IPS-NIHi11 (cell line): ENCODE measurements at places on chromosomes 1 and 21.

- DNase-seq: peak; percentile 44
These were observed 5.6 kb downstream of the OSBPL9 start for GRCh38 chr1:51622455-51622913.

DNA sequence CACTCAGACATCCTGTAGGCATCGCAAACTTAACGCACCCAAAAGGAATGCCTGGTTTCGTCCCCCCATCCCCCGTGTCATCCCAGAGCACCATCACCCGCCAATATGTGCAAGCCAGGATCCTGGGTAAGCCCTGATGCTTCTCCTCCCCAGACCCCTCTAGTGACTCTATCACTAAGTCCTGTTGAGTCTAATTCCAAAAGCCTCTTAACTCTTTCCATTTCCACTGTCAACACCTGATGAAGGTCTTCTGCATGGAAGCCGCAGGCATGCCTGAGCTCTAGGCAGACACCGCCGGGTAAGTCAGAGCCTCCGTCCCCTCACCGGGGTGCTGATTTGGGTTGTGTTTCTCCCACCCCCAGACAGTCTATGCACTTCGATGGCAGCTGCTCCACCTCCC is 5.3 kb upstream of the ADARB1 start:
- no peak for DNase-seq

DNA sequence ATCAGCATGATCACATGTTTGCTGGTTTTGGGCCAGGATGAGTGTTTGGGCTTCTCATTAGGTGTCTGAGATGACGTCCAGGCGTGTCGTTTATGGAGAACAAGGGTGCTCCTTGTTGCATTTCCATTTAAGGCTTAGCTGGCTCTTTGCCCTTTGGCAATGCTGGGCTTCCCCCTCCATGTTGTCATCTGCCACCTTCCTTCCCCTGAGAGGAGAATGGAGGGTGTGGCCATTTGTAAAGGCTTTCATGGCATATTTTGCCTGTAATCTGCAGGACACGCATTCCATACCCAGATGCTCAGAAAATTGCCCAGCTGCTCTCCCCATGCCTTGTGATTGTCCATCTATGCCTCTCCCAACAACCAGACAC is 27.7 kb downstream of the PKP1 start:
- no peak for DNase-seq

- DNase-seq: no peak
These were observed 351.9 kb downstream of the ADGRL2 start for GRCh38 chr1:82152356-82153271.

GRCh38 chr21:42769820-42770716 is 109.3 kb downstream of the WDR4 start:
- DNase-seq: no peak

DNA sequence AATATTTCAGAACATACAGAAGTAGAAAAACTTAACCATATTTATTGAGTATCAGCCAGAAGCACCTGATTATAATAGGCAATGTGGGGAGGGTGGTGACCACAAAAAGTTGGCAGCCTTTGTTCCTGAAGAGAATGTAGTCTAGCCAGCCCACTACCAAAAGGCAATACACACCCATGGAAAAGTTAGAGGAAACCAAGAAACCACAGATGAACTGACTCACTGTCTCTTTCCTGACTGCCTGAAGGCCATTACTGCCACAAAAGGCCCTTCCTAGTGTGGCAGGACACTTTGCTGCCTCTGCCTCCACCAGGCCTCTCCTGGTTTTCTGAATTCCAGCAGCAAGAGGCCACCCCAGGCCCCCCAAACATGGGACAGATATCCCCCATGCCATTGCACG is 14.6 kb upstream of the PROX1 start:
- DNase-seq: no peak

DNA sequence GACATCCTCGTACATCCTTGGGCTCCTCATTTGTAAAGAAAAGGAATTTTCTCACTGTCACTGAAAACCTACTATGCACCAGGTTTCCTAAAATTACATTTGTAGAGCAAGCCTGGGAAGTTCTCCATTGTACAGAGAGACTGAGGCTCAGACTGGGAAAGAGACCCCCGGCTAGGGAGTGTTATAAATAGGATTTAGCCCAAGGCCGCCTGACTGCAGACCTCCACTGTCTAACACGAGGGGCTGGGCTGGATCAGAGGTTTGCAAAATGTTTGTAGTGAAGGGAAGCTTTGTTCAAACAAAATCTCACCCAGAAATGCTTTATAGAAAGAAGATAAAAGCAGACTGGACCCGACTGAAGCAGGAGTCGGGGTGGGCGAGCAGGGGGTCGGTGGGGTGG is 131.3 kb downstream of the ACTL8 start:
- no peak for DNase-seq

DNA sequence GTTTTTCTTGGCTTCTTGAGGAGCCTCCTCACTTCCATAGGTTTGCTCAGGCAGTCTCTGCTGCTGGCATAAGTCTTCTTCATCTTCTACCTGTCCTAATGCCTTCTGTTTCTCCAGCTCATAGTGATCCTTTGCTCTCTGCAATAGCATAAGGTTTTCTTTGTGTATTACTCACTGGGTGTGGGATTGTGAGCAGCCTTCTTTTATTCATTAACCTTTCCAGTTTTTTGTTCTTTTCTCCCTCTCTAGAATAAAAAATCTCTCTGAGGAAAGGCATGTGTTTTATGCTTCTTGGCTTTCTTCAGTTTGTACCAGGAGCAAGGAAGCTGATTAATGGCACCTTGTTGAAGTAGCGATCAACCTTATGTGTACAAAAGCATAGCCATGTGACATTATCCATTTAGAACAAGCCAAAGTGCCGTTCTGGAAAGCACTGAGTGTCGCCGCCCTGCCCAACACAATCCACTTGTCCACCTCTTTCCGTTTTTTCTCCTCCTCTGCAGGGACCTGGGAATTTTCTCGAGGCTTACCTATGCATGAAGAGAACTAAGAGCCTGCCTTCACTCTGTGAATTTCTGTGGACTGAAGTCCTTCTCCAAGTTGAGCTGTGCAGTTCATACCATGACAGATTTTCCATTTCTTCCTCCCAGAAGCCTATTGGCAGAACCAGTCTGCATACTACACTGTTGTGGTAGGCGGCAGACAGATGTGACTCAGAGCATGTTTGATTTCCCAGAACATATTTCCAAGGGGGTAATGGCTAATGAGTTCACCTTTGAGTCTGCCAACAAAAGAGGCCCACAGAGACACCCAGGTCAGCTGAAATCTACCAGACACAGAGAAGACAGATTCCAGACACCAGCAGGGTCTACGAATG is 39.0 kb downstream of the DPT start:
- no peak for DNase-seq

- peak; percentile 72 for DNase-seq
These were observed at the start of gene TRIM46 for GRCh38 chr1:155173478-155174323. Gene TRIM46 (plus strand): TSS chr1:155173849. CDS start chr1:155173967, 118 bp downstream.

GRCh38 chr1:30277911-30278310 is 445.5 kb downstream of the MATN1 start:
- no peak for DNase-seq

- DNase-seq: no peak
These were observed 2.4 kb upstream of the PDXK start for GRCh38 chr21:43716376-43717165.

GRCh38 chr1:203799971-203800370 is 4.5 kb downstream of the ZBED6 start:
- no peak for DNase-seq

DNA sequence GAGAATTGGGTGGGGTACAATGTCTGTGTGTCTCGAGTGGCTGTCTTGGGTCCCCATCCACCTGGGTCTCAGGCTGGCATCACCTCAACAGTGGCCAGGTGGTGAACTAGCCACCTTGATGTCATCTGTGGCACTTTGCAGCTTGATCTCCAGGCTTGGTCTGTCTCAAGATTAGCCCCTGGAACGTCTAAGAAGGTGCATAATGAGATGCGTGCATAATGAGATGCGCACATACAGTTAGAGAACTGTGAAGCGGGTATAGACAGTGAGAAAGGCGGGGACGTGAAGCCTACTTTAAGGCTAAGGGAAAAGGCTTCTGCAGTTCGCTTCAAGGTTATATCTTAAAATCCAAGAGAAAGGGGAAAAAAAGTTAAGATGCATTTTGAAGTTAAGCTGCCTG is 98.7 kb downstream of the WDR4 start:
- DNase-seq: no peak

DNA sequence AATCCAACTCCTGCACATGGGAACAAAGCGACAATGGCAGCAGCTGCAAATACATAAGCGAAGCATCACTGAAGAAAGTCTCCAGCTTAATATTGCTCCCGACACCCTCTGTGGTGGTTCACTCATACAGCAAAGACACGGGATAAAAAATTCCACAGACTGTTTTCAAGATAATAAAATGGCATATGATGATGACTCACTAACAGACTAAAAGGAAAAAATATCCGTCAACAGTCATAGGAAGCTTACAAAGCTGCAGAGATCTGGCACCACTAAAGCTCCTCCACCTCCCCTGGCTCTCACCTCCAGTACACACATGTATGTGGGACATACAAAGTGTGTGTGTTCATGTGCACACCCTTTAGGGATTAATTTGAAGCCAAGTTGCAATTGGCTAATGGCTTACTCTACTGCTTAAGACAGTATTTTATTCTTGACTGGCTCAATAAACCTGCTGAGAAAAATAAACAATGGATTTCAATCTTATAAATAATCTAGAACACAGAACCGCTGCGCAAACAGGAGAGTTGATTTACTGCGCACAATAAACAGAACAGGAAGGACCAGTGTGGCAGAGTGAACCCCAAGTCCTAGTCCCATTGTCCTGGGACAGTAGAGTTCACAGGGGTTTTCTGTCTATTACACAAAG is 94.4 kb downstream of the SLC45A1 start:
- no peak for DNase-seq

DNA sequence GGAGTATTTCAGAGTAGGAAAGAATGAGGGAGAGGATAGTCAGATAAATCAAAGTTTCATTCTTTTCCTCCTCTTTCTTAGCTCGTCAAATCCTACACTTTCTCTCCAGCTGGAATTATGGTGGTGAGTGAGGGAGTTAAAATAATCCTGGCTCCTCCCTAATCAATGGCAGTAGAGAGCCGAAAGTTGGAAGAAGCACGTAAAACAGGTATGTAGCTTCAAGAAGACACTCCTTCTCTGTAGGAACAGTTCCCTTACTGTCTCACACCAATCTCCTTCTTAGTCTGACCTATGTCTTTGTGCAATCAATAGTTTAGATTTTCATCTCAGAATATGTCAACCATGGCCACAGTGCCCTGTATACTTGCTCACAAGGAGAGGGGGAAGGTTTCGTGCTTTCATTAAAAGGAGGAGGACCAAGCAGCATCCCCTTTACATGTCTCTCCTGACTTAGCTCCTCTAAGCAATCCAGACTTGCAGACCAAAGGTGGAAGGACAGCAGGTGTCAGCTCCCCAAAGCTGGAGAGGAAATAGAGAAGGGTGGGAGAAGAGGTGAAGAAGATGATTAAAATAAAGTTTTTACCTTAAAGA is 878 bp downstream of the MINDY1 start:
- no peak for DNase-seq

DNA sequence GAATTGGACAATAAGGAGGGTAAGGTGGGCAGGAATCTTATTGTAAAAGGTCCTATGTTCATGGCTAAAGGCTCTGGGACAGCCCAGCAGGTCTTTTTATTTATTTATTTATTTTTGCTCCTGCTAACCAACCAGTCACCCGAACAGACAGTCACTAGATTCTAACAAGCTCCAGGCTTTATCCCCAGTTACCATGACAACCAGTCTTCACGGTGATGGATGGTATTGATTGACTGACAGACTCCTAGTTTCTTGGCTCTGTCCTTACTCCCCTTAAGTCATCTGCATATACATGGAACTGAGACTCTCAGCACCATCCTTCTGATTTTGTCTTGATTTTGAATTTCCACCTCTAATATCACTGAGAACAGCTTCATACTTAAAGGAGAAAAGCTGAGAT is 44.3 kb downstream of the C8A start:
- DNase-seq: no peak

GRCh38 chr1:59926381-59927123 is at the start of gene CYP2J2:
Gene CYP2J2 (minus strand): TSS chr1:59926773. CDS start chr1:59926746, 27 bp downstream.
- DNase-seq: peak; percentile 76
